ENCODE measurements at places on chromosomes 11 and 22.

GRCh38 chr11:33920838-33921613 is 29.1 kb upstream of the LMO2 start:
- no peak for DNase-seq

GRCh38 chr22:48238966-48239365 is 1476.5 kb downstream of the TBC1D22A start:
- DNase-seq = no peak

DNA sequence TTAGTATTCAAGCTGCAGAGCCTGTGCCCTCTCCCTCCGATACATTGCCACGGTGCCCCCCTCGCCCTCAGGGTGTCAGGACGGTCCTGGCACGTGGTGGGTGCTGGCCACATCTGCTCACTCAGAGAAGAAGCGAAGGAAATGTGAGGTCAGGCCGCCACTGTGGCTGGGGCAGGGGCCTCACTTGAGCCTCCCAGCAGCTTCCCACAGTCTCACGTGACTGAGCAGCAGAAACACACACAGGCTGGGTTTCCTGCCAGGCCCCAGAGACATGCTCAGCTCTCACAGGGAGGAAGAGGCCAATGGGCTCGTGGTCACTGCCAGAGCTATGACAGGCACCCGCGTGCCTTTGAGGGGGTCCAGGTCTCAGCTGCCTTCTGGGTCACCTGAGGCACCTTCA is 37.9 kb upstream of the PRR5 start:
- DNase-seq = no peak

DNA sequence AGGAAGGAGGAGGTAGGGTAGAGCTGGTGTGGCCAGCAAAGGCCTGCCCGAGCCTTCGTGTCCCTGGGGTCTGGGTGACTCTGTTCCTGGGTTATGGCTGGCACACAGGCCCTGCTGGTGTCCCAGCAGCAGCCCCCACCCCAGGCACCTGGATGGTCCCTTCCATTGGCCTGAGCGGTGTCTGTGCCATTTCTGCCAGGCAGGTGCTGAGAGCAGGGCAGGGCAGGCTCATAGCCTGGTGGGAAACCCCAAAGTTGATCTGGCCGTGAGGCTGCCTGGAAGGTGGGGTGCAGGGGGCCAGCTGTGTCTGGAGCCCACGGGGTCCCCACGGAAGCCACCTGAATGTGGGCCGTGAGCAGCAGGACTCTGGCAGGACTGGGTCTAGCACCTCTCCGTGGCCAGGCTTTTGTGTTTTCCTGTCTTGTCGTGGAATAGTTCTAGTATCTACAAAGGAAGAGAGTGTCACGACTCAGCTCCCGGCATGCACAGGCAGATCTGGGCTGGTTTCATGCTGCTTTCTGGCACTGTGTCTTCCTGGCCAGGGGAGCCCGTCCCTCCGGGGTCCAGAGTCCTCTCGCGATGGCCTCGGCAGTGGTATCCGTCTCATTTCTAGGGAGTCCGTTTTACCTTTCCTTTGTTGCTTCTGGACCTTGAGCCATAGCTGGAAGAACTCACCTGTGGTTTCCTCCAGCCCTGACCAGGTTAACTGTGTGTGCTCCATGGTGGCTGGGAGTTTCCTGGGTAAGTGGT is 83.7 kb downstream of the KCNQ1 start:
- no peak for DNase-seq

DNA sequence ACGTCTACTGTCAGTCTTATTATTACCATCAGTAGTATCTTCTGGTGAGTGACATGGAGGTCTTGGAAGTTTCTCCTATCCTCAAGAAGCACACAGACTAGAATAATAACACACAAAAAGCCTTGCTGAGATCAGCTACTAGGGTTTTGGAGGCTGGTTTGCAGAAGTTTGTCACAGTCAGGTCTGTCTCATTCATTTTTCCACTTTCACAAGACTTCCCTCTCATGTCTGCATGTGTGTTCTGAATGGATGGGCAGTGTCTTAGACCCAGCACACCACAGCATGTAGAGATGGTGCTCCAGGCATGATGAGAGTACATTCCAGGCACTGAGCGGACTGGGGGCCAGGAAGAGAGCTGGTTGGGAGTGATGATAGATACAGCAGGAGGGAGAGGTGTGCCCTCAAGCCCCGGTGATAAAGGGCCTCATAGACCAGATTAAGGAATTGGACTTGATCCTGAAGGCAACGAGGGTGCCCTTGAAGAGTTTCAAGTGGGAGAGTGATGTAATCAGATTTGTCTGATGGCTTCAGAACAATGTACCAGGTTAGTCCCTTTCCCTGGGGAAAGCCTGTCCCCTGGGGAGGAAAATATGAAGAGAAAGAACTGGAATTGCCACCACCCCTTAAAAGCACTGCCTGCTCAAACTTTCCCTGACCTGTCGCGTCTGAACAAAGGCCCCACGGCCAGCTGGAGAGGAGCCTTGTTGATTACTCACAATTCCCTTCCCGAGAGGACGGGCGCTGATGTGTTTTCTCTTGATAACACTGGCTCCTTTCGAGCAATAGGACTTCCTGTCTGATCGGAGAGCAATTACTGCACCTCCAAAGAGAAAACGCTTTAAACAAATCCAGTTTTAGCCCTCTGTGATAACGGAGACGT is 45.1 kb upstream of the LMO2 start:
- no peak for DNase-seq

DNA sequence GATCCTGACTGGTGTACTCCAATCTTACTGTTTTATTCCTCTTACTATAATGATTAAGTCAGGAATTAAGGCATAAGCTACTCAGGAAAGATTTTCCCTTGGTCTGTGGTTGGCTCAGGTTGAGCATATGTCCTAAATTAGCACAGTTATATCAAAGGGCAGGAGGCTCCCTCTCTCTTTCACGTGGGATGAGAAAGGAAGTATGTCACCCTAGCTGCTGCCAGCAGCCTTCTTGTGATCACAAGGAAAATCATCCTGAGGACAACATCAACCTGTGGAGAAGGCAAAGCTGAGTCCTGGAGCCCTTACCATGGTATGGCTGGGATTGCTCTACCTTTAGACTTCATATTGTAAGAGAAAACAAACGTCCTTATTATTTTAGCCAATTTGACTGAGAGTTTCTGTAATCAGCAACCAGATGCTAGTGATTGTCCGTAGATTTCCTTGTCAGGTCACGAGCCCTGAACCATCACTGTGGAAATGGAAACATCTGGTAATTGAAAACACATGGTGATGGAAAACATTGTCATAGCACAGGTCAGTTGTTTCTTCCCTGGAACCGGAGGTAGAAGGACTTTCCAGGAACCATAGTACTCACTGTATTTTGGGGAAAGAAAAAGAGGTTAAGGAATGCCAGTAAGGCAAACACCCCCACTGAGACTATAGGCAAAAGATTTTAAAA is 40.6 kb upstream of the DEUP1 start:
- no peak for DNase-seq

- DNase-seq = no peak
Measured at GRCh38 chr11:102272047-102272824, 45.0 kb upstream of the BIRC3 start.

- no peak for DNase-seq
Measured at GRCh38 chr11:88164320-88164719, 10.9 kb downstream of the RAB38 start.

DNA sequence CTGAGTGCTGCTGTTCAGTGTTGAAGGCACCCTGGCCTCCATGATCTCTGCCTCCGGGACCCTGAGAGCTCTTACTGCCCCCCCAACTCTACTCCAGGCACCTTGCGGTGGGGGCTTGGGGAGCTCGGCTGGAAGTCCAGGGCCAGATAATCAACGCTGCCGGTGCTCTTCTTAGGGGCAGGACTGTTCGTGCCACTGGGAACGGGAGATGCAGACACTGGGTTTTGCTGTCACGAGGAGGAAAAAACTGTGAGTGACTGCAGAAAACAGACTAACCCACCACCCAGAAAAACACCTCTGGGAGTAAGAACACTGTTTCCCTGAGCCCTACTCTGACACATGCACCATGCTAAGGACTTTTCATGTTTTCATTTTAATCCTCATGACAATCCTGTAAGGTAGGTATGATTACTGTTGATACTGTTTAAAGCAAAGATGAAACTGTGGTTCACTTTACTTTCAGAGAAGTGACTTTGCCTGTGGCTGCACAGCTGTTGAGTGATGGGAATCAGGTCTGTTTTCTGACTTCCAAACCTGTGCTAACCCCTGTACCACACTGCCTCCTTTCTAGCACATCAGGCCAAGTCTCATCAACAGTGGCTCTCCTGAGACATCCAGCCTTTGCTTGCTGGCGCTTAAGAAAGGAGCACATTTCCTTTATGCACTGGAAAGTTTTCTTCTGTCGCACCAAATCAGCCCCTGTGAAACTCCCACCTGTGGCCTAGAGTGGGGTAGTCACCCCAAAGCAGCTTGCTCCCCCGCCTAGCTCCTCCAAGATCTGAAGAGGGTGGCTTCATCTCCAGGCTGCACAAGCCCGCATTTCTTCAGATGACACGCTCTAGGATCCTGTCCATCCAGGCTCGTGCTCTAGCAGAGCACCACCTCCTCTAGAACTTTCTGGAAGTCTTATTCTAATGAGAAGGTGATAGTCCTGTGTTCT is 31.8 kb downstream of the USP35 start:
- DNase-seq = no peak

GRCh38 chr22:31248965-31249958 is 37.2 kb downstream of the LIMK2 start:
- DNase-seq = no peak

GRCh38 chr11:41879214-41879613 is 419.8 kb upstream of the LRRC4C start:
- no peak for DNase-seq

DNA sequence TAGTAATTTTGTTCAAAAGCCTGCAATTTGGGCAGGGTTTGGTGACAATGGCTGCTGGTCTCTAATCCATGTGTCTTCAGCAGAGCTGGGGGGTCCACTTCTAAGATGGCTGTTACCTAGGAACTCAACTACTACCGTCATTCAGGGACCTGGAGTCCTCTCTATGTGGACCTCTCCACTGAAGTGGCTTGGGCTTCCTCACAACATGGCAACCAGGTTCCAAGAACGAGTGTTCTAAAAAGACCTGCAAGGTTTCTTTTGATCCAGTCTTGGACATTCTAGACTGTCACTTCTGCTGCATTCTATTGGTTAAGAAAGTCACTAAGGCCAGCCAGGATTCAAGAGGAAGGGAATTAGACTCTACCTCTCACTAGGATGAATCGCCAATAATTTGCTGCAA is 387.0 kb downstream of the NXPE2 start:
- no peak for DNase-seq

DNA sequence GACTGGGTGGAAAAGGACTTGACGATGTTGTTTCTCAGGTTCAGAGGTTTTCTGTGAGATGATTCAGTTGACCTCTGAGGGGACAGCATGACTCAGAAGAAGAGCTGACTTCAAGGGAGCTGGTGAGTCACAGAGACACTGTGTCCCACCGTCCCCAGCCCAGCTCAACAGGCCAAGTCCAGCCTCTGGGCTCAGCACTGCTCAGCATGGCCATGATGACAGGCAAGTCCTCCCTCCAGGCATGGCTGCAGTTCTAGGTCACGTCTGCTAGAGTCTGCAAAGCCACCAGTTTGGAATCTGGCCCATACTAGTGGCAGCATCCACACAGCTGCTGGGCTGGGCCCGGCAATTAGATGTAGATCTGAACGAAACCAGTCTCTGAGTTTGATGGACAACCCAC is 12.9 kb downstream of the TRIM29 start:
- DNase-seq = no peak

DNA sequence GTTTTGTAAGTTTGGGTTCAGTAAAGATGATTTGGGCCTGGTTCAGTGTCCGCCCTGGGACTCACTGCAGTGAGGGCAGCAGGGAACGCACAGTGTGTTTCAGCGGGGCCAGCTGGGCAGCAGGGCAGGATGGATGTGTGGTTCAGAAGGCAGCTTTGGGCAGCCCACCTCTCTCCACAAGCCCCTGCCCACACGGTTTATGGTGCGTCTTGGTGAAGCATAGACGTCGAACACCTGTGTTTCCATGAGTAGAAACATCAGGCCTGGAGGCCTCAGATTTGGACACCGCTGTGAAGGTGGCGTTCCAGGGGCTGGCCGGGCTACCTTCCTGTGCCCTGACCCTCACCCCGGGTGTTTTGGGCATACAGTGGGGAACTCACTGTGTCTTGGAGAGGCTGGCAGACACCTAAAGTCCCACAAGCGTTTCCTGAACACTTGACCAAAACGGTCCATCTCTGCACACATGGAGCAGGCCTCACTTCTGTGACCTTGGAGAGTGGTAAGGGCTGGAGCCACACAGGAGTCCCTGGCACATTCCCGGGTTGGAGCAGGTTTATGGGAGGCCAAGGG is 59.0 kb downstream of the ST14 start:
- DNase-seq = no peak

DNA sequence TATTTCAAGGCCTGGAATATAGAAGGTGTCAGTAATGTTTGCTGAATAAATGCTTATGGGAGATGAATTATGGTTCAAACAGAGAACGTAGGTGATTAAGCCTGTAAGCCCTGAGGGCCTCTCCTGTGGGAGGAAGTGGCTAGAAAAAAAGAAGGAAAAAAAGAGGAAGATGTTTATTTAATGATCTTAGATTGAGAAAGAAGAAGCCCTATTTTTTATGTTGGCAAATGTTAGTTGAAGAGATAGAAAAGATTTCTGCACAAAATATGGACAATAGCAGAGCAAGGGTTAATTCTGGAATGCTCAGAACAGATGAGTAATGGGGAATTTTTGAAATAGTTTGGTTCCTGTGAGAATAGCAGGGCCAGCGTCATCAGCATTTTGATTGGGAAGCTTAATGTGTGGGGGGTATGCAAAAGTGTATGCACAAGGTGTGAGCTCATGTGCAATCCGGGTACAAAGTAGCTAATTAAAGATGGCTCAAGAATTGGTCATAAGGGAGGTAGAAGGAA is 95.7 kb downstream of the TEAD1 start:
- DNase-seq = no peak

GRCh38 chr22:38953577-38954413 is 3.6 kb upstream of the APOBEC3A start:
- peak; percentile 70 for DNase-seq

- no peak for DNase-seq
Measured at GRCh38 chr11:10930224-10930971, 72.5 kb upstream of the ZBED5 start.

DNA sequence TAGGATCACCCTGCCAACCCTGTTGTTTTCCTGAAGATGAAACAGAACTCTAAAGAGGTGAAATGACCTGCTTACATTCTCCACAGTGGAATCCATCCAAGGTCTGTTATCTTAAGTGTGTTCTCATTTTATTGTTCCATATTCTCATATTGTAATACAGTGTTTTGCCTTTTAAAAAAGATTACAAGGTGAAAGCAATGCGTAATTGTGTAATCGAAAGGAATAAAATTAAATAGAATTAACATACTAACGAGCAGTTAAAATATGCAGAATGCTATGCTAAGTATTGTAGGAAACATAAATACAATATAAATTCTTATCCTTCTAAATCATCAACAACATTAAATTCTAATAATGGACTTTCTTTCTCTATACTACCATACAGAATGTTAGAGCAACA is 41.6 kb upstream of the CTSC start:
- DNase-seq = no peak

GRCh38 chr11:75592715-75593114 is 30.7 kb downstream of the SERPINH1 start:
- DNase-seq = no peak
